NCI-H69 (cell line): ENCODE measurements at places on chromosomes 1 and 21.

GRCh38 chr1:187817782-187818181 lies 989.0 kb downstream of the PLA2G4A start:
- DNase-seq, result no peak

GRCh38 chr1:223887747-223888418 lies 42.1 kb upstream of the TP53BP2 start:
- DNase-seq, result peak; percentile 55

DNA sequence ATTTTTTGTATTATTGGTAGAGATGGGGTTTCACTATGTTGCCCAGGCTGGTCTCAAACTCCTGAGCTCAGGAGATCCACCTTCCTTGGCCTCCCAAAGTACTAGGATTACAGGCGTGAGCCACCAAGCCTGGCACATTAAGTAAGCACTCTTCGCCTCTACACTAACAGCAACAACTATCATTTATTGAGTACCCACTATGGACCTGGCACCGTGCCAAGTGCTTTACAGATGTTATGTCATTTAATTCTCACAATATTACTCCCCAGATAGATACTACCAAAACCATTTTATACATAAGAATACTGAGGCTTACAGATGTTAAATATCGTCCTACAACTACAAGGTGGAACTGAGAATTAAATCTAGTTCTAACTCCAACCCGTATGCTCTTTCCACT lies 50.1 kb downstream of the TUT4 start:
- peak; percentile 19 for DNase-seq

DNA sequence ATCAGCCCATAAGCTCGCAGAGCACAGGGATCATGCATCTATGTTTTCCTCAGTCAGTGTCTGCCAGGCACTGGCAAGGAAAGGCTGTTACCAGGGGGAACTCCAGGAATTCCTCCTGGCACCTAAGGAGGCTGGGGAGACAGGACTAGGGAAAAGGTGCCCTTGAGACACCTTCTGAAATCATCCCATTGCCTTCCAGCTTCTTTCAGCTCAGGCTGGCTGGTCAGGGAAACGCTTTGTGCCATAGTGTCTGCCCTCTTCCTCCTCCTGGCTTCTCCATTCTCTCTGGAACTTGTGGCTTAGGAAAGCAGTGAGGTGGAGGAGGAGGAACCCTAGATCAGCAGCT lies 13.8 kb downstream of the LMNA start:
- DNase-seq, result no peak

GRCh38 chr1:41915786-41916571 lies 2.7 kb downstream of the HIVEP3 start:
- DNase-seq, result peak; percentile 92

GRCh38 chr21:25501996-25502665 lies 105.2 kb downstream of the MRPL39 start:
- no peak for DNase-seq

DNA sequence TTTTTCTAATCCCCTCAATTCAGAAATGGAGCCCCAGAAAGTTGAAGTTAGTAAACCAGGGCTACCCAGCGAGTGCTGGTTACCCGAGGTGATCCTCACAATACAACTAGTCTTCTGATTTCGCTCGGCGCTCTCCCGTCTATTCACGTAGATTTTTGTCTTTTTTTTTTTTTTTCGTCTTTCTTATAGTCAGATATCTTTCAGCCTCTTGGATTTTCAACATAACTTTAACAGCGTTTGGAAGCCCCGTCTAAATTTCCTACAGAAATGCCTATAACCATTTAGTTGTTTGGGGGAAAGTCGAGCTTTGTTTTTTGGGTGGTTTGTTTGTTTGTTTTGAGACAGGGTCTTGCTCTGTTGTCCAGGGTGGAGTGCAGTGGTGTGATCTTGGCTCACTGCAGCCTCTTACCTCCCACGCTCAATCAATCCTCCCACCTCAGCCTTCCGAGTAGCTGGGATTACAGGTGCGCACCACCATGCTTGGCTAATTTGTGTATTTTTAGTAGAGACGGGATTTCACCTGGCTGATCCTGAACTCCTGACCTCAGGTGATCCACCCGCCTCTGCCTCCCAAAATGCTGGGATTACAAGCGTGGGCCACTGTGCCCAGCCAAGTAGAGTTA lies 818 bp upstream of the TMEM50B start:
- DNase-seq, result no peak

DNA sequence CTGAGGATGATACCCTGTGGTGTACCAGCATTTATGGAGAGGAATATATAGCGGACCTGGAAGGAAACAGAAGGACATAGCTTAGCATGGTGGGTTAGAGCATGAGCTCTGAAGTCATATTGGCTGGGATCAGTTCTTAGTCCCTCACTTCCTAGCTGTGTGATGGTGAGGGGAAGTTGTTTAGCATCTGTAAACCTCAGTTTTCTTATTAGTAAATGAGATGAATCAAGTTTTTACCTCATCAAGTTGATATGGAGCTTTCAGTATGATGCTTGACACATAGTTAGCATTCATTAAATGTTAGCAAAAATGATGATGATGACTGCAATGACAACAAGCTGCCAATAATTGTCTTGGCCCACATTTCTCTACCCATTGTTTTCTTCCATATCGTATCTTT lies 84.8 kb downstream of the NEK7 start:
- DNase-seq, result no peak

DNA sequence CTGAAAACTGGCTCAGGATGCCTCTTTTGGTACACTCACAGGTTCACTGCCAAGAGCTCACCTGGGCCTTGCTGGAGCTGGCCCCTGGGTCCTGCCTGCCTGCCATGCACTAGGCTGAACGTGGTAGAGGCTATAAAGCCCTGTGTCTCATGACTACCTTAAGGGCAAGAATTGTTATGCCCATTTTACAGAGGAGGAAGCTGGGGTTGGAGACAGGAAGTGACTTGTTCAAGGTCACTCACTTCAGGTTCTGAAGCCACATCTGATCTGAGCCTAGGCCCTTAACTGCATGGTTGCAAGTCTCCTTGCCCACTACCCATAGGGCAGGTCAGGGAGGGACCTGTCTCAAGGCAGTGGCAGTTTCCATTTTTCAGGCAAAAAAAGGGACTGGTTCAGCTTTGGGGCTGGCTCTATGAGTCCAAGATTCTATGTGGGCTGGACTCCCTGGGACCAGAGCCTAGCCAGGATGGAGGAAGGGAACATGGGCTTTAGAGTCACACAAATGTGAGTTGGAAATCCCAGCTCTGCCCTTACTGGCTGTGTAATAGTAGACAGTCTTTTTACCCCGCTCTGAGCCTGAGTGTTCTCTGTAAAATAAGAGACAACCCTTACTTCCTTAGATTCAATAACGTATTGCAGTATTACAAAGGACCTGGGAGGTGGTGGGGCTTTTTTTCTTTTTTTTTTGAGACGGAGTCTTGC lies 7.8 kb downstream of the STK40 start:
- DNase-seq, result no peak

- no peak for DNase-seq
Observed at GRCh38 chr21:14814282-14814681, 250.5 kb downstream of the NRIP1 start.

- peak; percentile 85 for DNase-seq
Observed at GRCh38 chr1:27589841-27590426, 14.0 kb downstream of the AHDC1 start.

- DNase-seq, result no peak
Observed at GRCh38 chr21:34615487-34615814, 538 bp upstream of the RCAN1 start.

GRCh38 chr1:167605576-167605975 lies 24.5 kb upstream of the RCSD1 start:
- no peak for DNase-seq

DNA sequence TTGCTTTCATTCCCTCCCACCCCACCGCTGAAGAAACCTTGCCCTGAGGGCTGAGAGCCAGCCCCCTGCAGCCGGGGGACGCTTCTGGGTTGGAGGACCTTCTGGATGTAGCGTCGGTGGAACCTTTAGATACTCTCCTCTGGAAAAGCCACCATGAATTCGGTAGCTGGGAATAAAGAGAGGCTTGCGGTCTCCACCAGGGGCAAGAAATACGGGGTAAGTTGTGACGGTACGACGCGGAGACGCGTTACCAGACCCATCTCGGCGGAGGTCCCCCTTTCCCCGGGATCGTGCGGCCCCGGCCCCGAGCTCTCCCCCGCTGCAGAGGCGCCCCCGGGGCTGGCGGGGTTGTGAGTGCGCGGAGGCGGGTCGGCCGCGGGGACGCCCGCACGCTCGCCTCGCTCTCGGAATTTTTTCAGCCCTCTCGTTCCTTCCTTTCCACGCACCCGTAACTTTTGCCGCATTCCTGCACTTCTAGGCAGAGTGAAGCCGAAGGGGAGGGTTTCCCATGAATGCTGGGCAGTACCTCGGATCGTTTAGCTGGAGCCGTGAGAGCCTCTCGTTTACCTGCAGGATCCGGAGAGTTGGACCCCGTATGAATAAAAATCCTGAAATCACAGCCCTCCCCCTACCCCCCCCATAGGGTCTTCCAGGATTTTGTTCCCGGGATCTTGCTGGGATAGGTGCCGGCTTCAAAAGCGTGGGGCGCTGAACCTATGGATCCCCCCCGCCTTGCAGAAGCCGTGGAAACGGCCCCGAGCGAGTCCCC lies 671 bp downstream of the KIF26B start:
- DNase-seq, result peak; percentile 82

- DNase-seq, result peak; percentile 73
Observed at GRCh38 chr1:76546354-76546933, 320.8 kb upstream of the ST6GALNAC5 start.

DNA sequence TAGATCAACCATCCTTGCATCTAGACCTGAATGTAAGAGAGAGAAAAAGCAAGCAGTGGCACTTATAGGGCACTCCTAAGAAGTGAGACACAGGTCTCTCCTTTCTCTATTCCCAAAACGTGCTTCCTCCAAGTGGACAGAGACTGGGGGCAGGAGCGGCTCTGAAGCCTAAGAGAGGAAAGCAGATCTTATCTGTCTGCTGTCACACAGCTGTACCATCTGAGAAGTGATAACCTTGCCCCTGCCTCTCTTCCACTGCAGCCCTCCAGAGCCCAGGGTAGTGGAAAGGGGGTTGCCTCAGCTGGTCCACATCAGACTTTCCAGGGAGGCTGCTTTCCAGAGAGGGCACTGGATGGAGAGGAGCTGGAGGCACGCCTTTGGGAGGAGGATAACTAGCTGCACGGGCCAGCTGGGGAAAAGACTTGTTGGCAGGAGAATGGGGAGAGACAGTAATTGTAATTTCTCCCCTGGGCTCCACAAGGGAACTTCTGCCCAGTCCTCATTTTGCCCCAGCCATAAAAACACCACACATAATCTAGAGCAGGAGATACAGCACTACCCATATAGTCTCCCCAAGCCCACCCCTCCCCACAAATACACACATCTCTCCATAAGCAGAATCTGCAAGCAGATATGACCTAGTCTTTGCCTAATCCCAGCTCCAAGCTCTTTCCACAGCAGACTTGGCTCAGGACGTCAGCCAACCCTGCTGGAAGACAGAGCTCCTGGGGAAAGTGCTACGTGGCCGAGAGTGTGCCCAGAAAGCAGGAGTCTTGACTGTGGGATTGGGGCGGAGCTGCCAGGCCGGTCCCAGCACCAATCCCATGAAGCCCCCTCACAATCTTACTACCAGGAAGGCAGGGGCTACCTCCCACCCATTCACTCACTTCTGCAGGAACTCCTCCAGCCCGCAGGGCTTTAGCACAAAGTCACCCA lies 31.2 kb downstream of the PIK3C2B start:
- no peak for DNase-seq

GRCh38 chr21:14479241-14479786 lies 66.8 kb downstream of the SAMSN1 start:
- DNase-seq, result no peak

DNA sequence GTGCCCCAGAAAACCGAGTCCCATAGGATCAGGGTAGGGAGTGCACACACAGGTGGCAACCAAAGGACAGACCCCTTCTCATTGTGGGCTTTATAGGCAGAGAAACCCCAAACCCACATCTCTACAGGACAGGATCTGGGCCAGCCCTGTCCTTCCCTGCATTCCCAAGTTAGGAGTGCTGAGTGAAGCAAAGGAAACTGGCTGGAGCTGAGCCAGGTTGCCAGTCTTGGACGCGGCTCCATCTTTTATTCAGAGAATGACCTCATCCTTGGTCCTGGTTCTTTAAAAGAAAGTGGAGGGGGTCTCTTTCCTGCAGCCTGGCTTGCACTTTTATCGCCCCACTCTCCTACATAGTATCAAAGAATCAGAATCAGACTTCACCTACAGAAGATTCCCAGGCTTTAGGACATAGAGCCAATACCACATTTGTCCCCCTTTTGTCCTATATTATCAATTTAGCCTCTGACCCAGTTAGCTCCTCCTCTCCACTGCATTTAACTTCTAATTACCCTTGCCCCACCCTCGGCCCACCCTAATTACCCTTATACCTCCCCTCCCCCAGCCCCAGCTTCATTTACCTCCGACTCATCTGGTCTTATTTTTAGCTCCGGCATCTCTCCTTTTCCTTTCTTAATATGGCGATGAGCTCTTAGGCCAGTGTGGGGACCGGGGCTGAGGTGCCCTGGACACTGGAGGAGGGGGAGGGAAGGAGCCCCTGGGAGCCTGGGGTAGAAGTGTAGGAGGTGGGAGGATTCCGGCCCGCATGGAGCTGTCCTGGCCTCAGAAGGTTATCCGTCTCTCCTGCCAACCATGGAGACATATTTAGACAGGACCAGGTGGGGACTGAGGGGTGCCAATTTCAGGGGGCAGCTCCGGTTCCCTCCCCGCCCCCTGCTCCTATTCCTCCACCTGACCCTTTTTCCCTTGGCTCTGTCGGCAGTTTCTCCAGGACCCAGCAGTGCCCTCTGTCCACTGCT lies at the start of gene CASQ1:
TSS of gene CASQ1 (plus strand) at position 927 of the 977 bp plus-strand sequence. CDS start 177 bp downstream, outside the sequence.
- peak; percentile 80 for DNase-seq

DNA sequence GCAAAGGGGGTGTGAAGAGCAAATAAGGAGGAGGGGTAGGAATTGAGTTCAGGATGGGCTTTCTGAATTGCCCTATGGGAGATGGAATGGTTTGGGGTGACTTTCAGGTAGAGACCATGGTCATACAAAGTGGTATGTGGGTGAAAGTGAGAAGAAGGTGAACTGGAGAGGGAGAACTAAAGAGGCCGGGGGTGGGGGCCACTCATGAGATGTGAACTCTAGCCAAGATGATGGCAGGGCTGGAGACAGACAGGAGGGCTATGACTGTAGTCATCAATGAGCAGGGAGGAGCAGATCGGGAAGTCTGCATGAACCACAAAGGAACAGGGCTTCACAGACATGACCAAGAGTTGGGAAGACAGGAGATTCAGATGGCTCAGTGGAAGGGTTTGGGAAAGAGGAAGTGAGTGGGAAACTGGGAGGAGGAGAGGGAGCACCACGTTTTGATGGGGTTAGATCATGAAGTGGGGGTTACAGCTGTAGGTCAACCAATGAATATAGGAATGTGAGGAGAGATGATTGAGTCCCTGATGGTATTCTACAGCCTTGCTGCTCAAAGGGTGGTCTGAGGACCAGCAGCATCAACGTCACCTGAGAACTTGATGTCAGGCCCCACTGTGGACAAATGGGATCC lies 20.7 kb upstream of the LRRC8D start:
- DNase-seq, result no peak

GRCh38 chr21:33817663-33818451 lies 97.7 kb downstream of the ATP5PO start:
- peak; percentile 96 for DNase-seq

DNA sequence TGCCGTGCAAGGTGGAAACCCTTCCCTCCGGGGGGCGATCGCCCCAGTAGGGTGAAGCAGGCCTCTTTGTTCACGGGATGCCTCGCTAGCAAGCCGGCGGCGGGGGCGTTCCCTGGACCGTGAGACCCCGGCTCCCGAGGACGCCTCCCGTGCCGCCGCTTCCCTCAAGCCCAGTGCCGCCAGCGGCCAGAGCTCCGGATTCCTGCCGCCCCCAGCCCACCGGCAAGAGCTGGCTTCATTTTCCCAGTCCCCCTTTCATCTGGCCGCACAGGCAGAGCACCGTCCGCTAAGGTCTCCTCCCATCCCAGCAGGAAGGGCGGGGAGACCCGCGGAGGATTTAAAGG lies 16.3 kb downstream of the IER5 start:
- DNase-seq, result peak; percentile 87

GRCh38 chr21:45875881-45876280 lies 105.7 kb upstream of the COL6A1 start:
- DNase-seq, result no peak
